ENCODE measurements at places on chromosomes 11 and 22.

DNA sequence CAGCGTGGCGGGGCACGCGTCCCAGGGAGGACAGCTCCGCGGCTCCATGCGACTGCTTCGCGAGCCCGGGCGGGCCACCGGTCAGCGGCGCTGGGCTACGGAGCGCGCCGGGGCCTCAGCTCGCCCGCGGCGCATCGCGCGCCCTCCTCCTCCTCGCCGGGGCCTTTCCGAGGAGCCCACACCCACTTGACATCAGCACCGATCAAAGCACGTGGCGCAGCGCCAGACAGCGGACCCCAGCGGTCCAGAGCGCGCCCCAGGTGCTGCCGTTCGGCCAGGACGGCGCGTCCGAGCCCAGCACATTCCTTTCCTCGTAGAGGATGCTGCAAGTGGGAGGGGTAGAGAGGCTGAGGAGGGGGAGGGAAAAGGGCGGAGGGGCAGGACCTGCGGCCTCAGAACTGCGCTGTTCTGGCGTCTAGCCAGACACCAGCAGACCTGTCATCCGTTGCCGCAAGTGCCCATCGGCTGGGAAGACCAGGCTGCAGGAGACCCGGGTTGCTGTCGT is 88.6 kb downstream of the PLEKHA7 start:
- no peak for DNase-seq

DNA sequence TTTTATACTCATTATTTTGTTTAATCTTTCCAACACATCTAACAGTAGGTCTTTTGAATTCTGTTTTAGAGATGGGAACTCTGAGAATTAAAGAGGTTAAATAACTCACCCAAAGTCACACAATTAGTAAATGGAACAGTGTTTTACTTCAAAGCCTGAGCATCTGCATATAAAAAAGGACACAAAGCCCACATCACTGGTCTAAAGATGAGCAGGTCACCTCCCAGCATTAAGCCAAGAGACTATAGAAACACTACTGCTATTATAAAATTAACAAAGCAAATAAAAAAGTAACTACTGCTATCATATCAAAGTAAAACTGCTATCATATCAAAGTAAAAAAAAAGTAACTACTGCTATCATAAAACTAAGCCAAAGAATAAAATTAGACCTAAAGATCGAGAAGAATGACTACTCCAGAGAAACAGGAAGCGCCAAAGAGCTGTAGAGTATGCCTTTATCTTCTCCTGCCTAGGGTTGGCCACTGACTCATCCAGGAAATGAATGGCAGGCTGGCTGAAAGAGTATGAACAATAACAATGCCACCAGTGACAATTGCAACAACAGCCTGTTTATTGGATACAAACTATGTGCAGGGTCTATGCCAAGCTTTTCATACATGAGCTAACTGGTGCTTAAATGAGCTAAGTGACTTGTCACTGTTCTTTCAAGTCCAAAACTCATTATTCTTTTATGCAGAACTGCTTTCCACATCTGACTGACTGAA is 1153.0 kb upstream of the TENM4 start:
- no peak for DNase-seq

- no peak for DNase-seq
Measured at GRCh38 chr22:37338539-37339246, 56.4 kb downstream of the CYTH4 start.

GRCh38 chr11:47276923-47277322 is 7.0 kb downstream of the MADD start:
- DNase-seq, result no peak

- no peak for DNase-seq
Measured at GRCh38 chr11:13983081-13983751, 20.7 kb downstream of the SPON1 start.

GRCh38 chr11:3340025-3340424 is 38.9 kb downstream of the ZNF195 start:
- DNase-seq, result no peak

DNA sequence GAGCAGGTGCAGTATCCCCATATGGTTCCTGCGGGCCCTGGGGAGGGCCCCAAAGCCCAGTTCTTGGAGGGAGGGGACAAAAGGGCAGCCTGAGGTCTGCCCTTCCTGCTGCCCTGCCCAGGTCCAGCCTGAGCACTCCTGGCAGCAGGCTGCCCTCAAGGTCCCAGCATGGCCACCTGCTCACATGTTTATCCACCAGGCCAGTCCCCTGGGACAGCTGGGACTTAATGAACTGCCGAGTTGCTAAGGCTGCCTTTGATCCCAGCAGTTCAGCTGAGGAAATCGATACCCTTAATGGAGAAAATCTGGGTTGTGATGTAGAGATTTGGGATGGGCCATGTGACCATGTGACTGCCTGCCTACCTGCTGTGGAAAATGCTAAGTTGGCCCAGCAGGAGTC is 146.2 kb downstream of the TRIM29 start:
- DNase-seq, result no peak

Measured in stimulated activated naive CD4-positive, alpha-beta T cell (primary cell).